ENCODE measurements at places on chromosomes 4 and X. TPM values are rescaled to one million over a fixed set of nuclear protein-coding genes. Genes with fewer than 3 reads are reported as not detected.

LRP2BP gene
- total RNA-seq: 0.07 TPM

TCEAL8 gene
- total RNA-seq: 91.3 TPM

DNA sequence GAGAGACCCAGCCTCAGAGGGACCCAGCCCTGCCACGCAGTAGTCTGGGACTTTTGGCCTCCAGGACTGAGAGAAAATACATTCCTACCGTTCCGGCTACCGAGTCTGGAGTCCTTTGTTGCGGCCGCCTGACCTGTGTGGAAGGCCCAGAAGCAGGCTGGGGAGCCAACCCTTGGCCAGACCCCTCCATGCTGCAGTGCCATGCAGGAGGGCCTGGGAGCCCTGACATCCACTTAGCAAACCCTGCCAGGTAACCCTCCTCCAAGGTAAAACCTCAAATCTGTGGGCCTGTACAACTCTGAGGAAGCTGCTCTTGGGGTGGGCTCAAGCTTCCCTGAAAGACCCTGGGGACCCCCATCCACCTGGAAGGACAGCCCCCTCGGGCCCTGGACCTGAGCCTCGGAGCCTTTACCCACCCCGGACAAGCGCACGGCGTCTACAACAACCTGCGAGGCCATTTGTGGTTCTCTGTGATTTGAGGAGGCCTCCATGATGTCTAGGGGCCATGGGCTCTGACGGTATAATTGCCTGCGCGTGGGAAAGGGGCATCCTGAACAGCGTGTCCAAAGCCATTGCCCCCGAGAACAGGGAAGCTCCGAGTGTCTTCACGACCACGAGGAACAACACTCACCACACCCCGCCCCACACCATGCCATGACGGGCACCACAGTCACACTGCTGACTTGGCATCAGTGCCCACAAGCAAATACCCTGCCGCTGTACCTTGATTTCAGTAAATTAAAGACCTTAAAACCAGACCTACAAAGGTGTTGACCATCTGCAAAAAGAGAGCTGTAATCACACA lies 58.7 kb downstream of the ZFYVE28 start:
- no peak for DNase-seq

DNA sequence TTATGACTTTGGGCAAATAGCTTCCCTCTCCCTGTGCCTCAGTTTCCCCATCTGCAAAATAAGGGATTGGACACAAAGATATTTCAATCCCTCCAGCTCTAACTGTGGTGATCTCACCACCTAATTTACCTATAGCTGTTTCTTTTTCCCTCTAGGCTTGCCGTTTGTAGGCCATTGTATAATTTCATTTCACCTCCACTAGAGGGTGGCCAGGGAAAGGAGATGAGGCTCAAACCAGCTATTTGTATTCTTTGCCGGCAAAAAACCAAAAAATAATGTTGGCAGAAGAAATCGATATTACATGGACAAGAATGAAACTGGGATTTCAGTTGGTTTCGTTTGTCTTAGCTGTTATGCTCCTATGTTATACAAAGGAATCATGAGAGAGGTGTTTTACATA lies 36.1 kb upstream of the DOCK11 start:
- DNase-seq: no peak

Data from kidney epithelial cell (primary cell).